ENCODE measurements at places on chromosomes 3 and 15.

- peak; percentile 17 for DNase-seq
Measured at GRCh38 chr15:78620021-78620526, 722 bp downstream of the CHRNA3 start.

- peak; percentile 88 for DNase-seq
Measured at GRCh38 chr3:58414538-58415197, 19.0 kb downstream of the PDHB start.

GRCh38 chr3:62922326-62922725, 47.1 kb upstream of the CADPS start:
- DNase-seq, result no peak

GRCh38 chr15:85473455-85473854, 93.1 kb downstream of the AKAP13 start:
- peak; percentile 50 for DNase-seq

DNA sequence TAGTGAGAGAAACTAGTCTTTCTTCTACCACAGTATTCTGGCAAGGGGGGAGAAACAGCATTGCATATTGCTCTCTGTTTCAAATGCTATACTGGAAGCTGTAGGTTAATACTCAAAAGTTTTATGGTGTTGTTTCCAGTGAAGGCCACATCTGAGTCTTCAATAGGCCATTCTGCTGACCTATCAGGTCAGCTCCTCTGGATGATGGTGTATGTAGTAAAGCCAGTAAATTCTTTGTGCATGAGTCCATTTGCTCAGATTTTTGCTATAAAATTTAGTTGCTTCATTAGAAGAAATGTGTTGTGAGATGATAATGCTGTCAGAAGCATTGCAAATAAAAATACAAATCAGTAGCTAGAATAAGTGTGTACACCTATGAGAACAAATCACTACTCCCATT, 64.9 kb upstream of the RBMS3 start:
- DNase-seq, result peak; percentile 28
